ENCODE measurements at places on chromosomes 7 and 10. TPM values are rescaled to one million over a fixed set of nuclear protein-coding genes. Genes with fewer than 3 reads are reported as not detected.

Gene ACTR3C
- total RNA-seq = 0.87 TPM

DNA sequence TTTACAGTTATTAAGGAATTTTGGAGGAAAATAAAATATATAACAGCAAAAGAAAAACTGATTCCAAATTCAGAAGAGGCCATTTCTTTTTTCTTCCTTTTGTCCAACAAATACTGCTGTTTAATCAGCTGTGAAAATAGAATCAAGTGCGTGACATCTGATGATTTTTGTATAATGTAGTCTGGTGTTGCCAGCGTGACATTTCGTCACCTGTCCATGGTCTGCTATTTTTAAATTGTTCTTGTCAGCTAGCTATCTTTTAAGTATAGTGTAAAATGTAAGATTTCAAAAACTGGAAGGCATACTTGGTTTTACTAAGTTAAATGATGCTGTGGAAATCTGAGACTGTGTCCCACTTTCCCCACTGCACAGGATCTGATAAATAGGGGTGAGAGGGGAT, 105.9 kb downstream of the CPEB3 start:
- DNase-seq = no peak

DNA sequence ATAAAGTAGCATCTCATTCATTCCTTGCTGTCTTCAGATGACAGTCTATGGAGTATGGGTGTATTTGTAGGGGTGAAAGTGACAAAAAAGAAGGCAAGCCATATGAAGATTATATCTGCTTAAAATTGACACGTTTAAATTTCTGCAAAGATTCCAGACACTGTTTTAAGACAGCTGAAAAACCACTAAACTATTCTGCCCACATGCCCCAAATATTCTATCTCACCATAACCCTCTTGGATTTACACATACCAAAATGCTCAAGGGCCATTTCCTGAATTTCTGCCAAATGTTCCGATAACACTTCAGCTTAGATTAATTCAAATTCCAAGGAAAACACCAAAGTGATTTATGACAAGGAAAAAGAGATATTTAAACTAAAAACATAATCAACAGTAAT, 99.9 kb upstream of the IL6 start:
- no peak for DNase-seq

- no peak for DNase-seq
Observed at GRCh38 chr10:133258818-133259601, 17.7 kb downstream of the ADAM8 start.

Gene CFAP43
- total RNA-seq = 0.56 TPM

GRCh38 chr10:33153968-33154327, 180.5 kb downstream of the NRP1 start:
- DNase-seq = no peak

GRCh38 chr10:122047560-122047959, 58.6 kb downstream of the TACC2 start:
- DNase-seq = no peak

- no peak for DNase-seq
Observed at GRCh38 chr10:101446947-101447346, 93.0 kb downstream of the BTRC start.

DNA sequence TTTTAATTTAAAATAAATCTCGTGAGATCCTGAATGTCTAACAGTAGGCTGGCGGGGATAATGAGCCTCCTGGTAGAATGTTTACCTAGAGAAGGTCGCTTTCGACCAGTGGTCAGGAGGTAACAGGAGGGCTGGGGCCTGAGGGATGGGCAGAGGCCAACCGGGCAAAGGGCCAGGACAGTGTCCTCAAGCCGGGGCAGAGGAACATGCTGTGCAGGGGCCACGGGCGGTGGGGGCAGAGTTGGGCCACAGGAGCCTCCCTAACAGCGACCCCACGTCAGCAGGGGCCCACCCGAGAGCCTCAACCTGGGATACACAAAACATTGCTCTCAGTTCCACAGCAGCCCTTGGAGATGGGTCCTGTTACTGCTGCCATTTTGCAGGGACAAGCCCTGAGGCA, 14.5 kb downstream of the CFAP46 start:
- DNase-seq = no peak

DNA sequence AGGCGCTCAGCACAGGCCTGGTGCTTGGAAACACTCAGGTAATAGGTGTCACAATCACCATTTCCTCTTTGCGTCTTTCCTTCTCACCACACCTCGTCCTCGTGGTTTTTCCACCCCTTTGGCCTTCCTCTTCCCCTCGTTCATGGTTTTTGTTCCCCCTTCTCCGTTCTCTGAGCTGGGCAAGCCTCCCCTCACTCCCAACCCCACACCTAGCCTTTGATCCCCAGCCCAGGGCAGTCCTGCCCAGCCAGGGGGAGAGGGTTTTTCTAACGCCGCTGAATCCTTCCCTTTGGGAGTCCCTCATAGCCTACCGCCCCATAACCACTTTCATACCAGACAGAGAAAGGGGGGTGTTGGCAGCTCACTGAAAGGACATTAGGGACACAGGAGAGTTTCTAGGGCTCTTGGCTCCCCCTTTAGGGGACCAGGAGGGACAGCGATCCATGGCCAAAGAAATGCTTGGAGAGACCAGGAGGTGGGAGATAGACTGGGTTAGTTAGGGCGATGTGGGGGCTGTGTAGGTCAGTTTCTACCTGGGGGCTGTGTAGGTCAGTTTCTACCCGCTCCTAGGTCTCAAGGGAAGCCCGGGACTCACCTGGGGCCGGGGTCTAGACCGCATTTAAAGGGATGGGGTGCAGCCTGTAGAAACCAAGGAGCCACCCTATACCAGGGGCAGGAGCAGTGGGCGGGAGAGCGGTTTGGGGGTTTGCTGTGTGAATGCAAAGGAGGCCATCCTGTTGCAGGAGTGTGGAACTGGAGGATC, 1.4 kb downstream of the EPHB4 start:
- DNase-seq = no peak

GRCh38 chr7:138478499-138478908, 18.4 kb downstream of the TRIM24 start:
- DNase-seq = no peak

GRCh38 chr7:27346531-27347275, 104.1 kb downstream of the EVX1 start:
- DNase-seq = no peak

- DNase-seq = no peak
Observed at GRCh38 chr10:48607356-48608278, 2.7 kb upstream of the ARHGAP22 start.

GRCh38 chr10:60185421-60185820, 204.3 kb downstream of the ANK3 start:
- DNase-seq = no peak

- DNase-seq = no peak
Observed at GRCh38 chr7:29350351-29350750, 155.8 kb downstream of the CHN2 start.

DNA sequence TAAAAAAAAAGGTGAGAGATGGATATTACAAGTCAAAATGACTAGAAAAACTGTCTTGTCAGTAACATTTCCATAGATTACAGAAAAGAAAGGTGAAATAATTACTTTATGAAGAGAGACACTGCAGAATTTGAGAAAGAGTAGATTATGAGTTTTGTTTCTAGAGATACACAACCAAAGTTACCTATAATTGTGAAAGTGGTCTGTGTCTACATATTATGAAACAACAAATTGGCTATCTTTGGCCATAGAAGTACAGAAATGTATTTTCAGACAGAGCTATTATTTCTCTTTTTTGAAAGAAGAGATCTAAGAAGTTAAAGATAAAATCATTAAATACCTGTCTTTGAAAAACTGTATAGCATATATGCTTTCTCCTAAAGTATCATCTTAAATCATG, 30.1 kb downstream of the KCND2 start:
- DNase-seq = no peak

DNA sequence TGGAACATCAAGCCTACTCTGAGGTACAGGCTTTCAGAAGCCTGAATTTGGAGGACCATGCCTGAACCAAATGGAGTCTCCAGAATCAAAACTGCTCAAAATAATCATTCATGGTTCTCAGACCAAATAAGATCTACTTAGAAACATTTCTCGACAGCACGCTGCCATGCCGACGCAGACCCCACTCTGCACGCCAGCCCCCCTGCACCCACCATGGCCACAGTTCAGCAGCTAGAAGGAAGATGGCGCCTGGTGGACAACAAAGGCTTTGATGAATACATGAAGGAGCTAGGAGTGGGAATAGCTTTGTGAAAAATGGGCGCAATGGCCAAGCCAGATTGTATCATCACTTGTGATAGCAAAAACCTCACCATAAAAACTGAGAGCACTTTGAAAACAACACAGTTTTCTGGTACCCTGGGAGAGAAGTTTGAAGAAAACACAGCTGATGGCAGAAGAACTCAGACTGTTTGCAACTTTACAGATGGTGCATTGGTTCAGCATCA, 6.6 kb upstream of the KMT2C start:
- DNase-seq = no peak
